ENCODE measurements at places on chromosomes 11 and 22. TPM values are rescaled to one million over a fixed set of nuclear protein-coding genes. Genes with fewer than 3 reads are reported as not detected.
A peak's percentile ranks its signal among the peaks of the same experiment; 100 is the strongest.

- no peaks in the 10 kb centered on the region for H3K36me3 ChIP-seq
- no peak overlapping the region for H3K27ac ChIP-seq
- peak; percentile 80 for DNase-seq
Measured at GRCh38 chr11:72591785-72592502, 82.3 kb downstream of the PDE2A start.

GRCh38 chr11:100190395-100190794, 496.7 kb upstream of the ARHGAP42 start:
- H3K36me3 ChIP-seq: no peaks in the 10 kb centered on the region
- H3K4me1 ChIP-seq: no peaks in the 10 kb centered on the region
- no peak overlapping the region for H3K4me3 ChIP-seq
- no peak for DNase-seq
- H3K27me3 ChIP-seq: no peaks in the 10 kb centered on the region

DNA sequence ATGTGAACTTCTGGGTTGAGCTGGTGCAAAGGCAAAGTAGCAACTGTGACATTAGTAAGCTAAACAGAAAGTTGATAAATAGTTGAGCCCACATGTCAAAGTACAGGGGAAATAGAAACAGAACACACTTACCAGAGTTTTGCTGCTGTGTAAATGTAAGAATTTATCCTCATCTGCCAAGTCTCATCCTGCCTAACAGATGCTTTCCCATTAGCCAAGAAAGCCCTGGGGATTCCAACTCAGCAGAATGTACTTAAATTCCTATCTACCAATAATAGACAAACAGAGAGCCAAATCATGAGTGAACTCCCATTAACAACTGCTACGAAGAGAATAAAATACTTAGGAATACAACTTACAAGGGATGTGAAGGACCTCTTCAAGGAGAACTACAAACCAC, 7.3 kb upstream of the OR51A2 start:
- H3K4me3 ChIP-seq: no peak overlapping the region
- no peaks in the 10 kb centered on the region for H3K4me1 ChIP-seq
- H3K27me3 ChIP-seq: no peaks in the 10 kb centered on the region
- no peak for DNase-seq
- no peaks in the 10 kb centered on the region for H3K36me3 ChIP-seq
- no peak overlapping the region for H3K27ac ChIP-seq

- H3K4me1 ChIP-seq: no peaks in the 10 kb centered on the region
- H3K27ac ChIP-seq: no peak overlapping the region
- no peaks in the 10 kb centered on the region for H3K27me3 ChIP-seq
- no peaks in the 10 kb centered on the region for H3K36me3 ChIP-seq
- H3K4me3 ChIP-seq: no peak overlapping the region
Measured at GRCh38 chr11:57069942-57070341, 81.2 kb downstream of the OR5AK2 start.

GRAMD4 gene
- polyA plus RNA-seq: 7.2 TPM

GRCh38 chr11:88246696-88247095, 71.5 kb upstream of the RAB38 start:
- H3K4me3 ChIP-seq: no peak overlapping the region
- no peak overlapping the region for H3K27ac ChIP-seq
- H3K27me3 ChIP-seq: no peaks in the 10 kb centered on the region
- no peaks in the 10 kb centered on the region for H3K36me3 ChIP-seq

DNA sequence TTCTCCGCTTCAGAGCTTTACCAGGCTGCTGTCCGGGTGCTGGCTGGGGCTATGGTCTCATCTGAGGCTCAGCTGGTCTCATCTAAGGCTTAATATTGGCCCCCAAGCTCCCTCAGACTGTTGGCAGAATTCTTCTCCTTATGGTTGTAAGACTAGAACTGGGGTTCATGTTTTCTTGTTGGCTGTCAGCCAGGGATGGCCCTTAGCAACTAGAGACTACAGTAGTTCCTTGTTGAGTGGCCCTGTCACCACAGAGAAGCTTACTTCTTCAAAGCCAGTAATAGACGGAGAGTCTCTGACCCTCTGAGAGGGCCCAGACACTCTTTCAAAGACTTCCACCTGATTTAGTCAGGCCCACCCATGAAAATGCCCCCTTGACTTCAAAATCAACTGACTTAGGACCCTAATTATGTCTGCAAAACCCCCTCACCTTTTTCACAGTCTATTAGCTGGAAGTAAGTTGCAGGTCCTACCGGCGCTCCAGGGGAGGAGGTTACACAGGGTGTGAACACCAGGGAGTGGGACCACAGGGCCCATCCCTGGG, 24.2 kb upstream of the TREH start:
- no peak overlapping the region for H3K4me3 ChIP-seq
- DNase-seq: no peak
- H3K27ac ChIP-seq: no peak overlapping the region
- H3K4me1 ChIP-seq: peaks cover 66% of the 10 kb centered on the region
- H3K27me3 ChIP-seq: no peaks in the 10 kb centered on the region

OR51E1 gene
- polyA plus RNA-seq: not detected

DNA sequence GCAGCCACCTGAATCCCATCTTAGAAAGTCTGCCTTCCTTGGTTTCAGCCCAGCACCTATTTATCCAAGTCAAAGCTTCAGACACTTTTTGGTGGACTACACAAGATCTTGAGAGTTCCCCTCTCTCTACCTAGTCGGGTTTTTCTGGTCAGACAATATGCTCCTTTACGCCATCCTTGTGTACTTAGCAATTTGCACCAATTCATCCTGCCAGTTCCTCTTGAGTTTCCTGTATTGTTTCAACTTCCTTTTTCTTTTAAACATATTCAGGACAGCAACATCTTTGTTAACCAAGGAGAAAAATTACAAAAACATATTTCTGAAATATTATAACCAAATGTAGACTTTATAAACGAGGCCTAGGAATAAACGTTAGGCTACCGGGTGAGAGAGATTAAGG, 368.2 kb upstream of the CADM1 start:
- no peaks in the 10 kb centered on the region for H3K27me3 ChIP-seq
- H3K27ac ChIP-seq: no peak overlapping the region
- H3K4me3 ChIP-seq: no peak overlapping the region
- no peaks in the 10 kb centered on the region for H3K36me3 ChIP-seq

FJX1 gene
- polyA plus RNA-seq: not detected

- H3K4me1 ChIP-seq: peaks cover 13% of the 10 kb centered on the region
- H3K4me3 ChIP-seq: no peak overlapping the region
- no peak overlapping the region for H3K27ac ChIP-seq
- no peaks in the 10 kb centered on the region for H3K36me3 ChIP-seq
- no peak for DNase-seq
Measured at GRCh38 chr11:34600339-34601084, 20.4 kb upstream of the EHF start.

GRCh38 chr11:125428486-125429173, 67.4 kb downstream of the FEZ1 start:
- H3K4me1 ChIP-seq: no peaks in the 10 kb centered on the region
- H3K36me3 ChIP-seq: no peaks in the 10 kb centered on the region
- H3K4me3 ChIP-seq: no peak overlapping the region
- no peak for DNase-seq
- H3K27ac ChIP-seq: no peak overlapping the region

DNA sequence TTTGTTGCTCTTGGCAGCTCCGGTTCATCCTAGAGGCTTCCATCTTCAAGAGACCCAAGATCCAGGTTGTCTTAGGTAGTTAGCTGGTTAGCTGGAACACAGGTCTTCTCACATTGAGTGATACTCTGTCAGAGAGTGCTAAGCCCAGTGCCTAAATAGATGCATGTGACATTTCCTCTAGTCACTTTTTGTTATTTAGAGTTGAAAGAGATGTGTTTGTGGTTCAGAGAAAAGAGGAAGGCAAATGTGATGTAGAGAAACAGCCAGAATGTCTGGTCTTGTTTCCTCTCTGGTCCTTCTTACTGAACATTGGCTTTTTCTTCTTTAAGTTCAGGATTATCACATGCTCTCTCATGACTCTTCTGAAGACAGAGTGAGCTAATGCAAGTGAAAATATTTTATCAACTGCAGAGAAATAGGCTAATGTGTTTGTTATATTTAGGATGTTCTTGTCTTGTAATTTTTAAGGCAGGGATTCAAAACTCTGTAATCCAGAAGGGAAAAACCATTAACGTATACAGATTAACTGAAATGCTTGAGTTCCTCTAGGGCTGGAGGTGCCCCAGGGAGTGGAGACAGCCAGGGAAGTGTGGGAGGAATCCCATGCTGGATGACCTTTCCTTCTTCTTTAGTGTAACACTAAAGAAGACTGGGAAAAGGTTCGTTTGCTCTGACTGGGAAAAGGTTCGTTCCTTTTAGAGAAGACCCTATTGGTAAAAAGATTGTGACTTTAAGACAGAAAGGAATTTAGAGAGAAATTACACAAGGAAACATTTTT, 75.4 kb downstream of the SWAP70 start:
- no peaks in the 10 kb centered on the region for H3K4me1 ChIP-seq
- no peaks in the 10 kb centered on the region for H3K27me3 ChIP-seq
- H3K36me3 ChIP-seq: no peaks in the 10 kb centered on the region
- DNase-seq: no peak
- no peak overlapping the region for H3K27ac ChIP-seq
- H3K4me3 ChIP-seq: no peak overlapping the region

- H3K27ac ChIP-seq: no peak overlapping the region
- DNase-seq: no peak
- peaks cover 6% of the 10 kb centered on the region for H3K27me3 ChIP-seq
- no peak overlapping the region for H3K4me3 ChIP-seq
- H3K36me3 ChIP-seq: no peaks in the 10 kb centered on the region
- H3K4me1 ChIP-seq: peaks cover 10% of the 10 kb centered on the region
Measured at GRCh38 chr22:40680819-40681183, 1.5 kb downstream of the MCHR1 start.

DNA sequence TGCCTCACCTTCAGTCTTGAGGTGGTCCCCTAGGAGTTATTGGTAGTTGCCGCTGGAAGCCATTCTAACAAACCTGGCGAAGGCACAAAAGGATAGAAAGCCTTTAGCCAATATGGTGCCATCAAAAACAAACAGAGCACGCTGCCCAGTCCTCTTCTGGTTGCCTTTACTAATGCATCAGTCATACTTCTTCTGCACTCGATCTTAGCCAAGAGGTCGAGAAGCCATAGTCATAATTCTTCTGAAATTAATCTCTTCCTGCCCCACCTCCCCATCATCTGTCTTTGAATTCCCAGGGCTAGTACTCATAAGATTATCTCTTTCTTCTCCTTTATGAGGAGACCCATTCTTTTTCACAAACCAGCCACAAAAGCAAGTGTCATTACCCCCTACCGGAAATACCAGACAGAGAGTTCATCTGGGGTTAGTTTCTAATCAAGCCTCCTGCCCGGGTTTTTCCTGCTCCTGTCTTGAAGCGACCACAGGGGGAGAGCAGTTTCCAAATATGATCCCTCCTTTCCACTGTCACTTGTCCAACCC, 21.4 kb upstream of the EHF start:
- DNase-seq: no peak
- no peaks in the 10 kb centered on the region for H3K36me3 ChIP-seq
- no peak overlapping the region for H3K4me3 ChIP-seq
- H3K4me1 ChIP-seq: peaks cover 13% of the 10 kb centered on the region
- H3K27ac ChIP-seq: no peak overlapping the region

GGTLC3 gene
- not detected for polyA plus RNA-seq

DNA sequence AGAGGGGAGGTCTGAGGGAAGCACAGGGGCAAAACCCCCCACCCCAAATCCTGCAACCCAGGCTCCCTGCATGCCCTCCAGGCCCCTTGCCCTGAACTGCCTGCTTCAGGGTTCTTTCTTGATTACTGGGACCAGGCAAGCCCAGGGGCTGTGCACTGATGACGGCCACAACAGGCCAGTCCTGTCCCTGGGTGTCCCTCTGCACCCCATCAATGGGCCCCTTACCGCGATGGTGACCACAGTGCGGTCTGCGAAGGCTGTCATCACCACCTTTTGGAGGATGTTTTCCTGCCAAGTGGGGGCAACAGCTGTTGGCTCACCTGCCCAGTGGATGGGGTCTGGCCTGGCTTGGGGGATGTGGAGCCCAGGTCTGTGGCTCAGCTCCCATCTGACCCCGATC, 5.0 kb upstream of the KCNJ11 start:
- DNase-seq: no peak
- H3K27ac ChIP-seq: no peak overlapping the region
- H3K27me3 ChIP-seq: no peaks in the 10 kb centered on the region
- no peak overlapping the region for H3K4me3 ChIP-seq

DEPDC5 gene
- polyA plus RNA-seq: 3.9 TPM

RBM7 gene
- 39.8 TPM for polyA plus RNA-seq

DNA sequence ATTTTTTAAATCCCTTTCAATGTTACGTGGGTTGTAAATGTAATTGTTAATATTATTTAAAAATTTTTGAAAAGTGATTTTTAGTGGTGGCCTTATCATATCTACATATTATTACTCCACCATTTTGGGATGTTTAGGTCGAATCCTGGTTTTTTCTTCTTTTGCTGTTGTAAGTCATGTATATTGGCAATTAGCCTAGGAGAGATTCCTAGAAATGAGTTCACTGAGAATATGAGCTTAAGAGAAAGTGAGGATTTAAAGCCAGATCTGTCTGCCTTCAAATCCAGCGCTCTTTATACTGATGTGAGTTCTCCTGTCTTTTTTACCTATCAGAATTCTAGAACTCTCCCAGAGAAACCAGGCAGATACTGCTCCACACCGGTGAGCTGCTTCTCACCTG, 56.1 kb downstream of the PTPRJ start:
- peaks cover 48% of the 10 kb centered on the region for H3K4me1 ChIP-seq
- no peaks in the 10 kb centered on the region for H3K27me3 ChIP-seq

- no peak overlapping the region for H3K4me3 ChIP-seq
- no peak overlapping the region for H3K27ac ChIP-seq
- no peaks in the 10 kb centered on the region for H3K36me3 ChIP-seq
- no peak for DNase-seq
Measured at GRCh38 chr11:120184371-120184945, 26.4 kb upstream of the OAF start.

GRCh38 chr11:132231656-132232347, 861.4 kb downstream of the NTM start:
- DNase-seq: no peak
- H3K27me3 ChIP-seq: no peaks in the 10 kb centered on the region
- no peak overlapping the region for H3K4me3 ChIP-seq
- H3K4me1 ChIP-seq: no peaks in the 10 kb centered on the region
- H3K36me3 ChIP-seq: no peaks in the 10 kb centered on the region

DNA sequence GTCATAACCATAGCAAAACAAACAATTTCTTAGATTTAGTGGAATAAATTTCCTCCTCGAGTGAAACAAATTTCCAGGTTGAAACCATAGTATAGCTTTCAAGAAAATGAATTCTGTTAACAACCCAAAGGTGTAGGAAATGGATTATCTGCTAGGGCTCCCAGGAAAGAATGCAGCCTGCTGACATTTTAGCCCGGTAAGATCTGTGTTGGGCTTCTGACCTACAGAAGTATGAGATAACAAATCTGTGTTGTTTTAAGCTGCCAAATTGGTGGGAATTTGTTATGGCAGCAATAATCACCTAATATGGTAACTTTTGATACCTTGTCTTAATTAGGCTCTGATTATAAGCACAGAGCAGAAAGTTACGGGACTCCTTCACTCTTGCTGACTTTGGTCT, 32.0 kb upstream of the OR6M1 start:
- H3K4me1 ChIP-seq: no peaks in the 10 kb centered on the region
- H3K27ac ChIP-seq: no peak overlapping the region
- H3K27me3 ChIP-seq: no peaks in the 10 kb centered on the region
- H3K4me3 ChIP-seq: no peak overlapping the region
- no peak for DNase-seq
